ENCODE measurements at places on chromosomes 16 and 17. TPM values are rescaled to one million over a fixed set of nuclear protein-coding genes. Genes with fewer than 3 reads are reported as not detected.

GRCh38 chr16:70706948-70707465 is 21.2 kb upstream of the MTSS2 start:
- H3K27me3 ChIP-seq, result no peaks in the 10 kb centered on the region
- peak overlapping the region; percentile 31 for H3K4me3 ChIP-seq
- H3K4me1 ChIP-seq, result peaks cover 54% of the 10 kb centered on the region
- no peaks in the 10 kb centered on the region for H3K36me3 ChIP-seq

GRCh38 chr17:71511266-71511995 is 609.4 kb upstream of the SOX9 start:
- no peak for DNase-seq
- no peaks in the 10 kb centered on the region for H3K4me1 ChIP-seq
- no peak overlapping the region for H3K4me3 ChIP-seq
- no peaks in the 10 kb centered on the region for H3K36me3 ChIP-seq
- no peaks in the 10 kb centered on the region for H3K27me3 ChIP-seq
- no peak overlapping the region for H3K27ac ChIP-seq

DNA sequence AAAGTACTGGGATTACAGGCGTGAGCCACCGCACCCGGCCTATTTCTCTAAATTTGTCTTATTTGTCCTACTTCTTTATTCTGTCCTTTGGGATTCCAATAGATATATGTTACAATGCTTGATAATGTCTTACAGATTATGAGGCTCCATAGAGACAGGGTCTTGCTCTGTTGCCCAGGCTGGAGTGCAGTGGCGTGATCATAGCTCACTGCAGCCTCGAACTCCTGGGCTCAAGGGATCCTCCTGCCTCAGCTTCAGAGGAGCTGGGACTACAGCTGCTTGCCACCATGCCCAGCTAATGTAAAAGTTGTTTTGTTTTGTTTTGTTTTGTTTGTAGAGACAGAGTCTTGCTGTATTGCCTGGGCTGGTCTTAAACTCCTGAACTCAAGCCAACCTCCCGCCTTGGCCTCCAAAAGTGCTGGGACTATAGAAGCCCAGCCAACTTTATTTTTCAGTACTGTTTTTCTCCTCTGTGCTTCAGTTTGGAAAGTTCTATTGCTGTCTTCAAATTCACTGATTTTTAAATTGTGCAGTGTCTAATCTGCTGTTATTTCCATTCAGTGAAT is 10.3 kb downstream of the ANKRD13B start:
- no peak overlapping the region for H3K4me3 ChIP-seq
- H3K36me3 ChIP-seq, result no peaks in the 10 kb centered on the region
- H3K4me1 ChIP-seq, result no peaks in the 10 kb centered on the region
- DNase-seq, result no peak

DNA sequence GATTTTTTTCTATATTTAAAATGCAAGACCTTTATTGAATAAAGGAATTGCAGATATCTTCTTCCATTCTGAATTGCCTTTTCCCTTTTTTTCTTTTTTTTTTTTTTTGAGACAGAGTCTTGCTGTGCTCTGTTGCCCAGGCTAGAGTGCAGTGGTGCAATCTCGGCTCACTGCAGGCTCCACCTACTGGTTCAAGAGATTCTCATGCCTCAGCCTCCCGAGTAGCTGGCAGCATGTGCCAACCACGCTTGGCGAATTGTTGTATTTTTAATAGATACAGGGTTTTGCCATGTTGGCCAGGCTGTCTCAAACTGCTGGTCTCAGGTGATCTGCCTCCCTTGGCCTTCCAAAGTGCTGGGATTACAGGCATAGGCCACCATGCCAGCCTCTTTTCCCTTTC is 151.5 kb downstream of the CEP112 start:
- no peaks in the 10 kb centered on the region for H3K4me1 ChIP-seq
- no peaks in the 10 kb centered on the region for H3K27me3 ChIP-seq
- H3K27ac ChIP-seq, result no peak overlapping the region
- H3K4me3 ChIP-seq, result no peak overlapping the region
- no peak for DNase-seq

GRCh38 chr16:83441517-83441916 is 366.3 kb upstream of the HSBP1 start:
- H3K4me3 ChIP-seq, result no peak overlapping the region
- peaks cover 7% of the 10 kb centered on the region for H3K4me1 ChIP-seq

The TIMP2 gene
- total RNA-seq, result 620 TPM

The MYH13 gene
- not detected for total RNA-seq

The TBC1D3K gene
- not detected for total RNA-seq

The KRT36 gene
- not detected for total RNA-seq

The MFSD11 gene
- total RNA-seq, result 30.6 TPM

The MT3 gene
- total RNA-seq, result not detected

Measured in GM23248 (cell line).